ENCODE measurements at places on chromosomes 7 and 10. TPM values are rescaled to one million over a fixed set of nuclear protein-coding genes. Genes with fewer than 3 reads are reported as not detected.

DNA sequence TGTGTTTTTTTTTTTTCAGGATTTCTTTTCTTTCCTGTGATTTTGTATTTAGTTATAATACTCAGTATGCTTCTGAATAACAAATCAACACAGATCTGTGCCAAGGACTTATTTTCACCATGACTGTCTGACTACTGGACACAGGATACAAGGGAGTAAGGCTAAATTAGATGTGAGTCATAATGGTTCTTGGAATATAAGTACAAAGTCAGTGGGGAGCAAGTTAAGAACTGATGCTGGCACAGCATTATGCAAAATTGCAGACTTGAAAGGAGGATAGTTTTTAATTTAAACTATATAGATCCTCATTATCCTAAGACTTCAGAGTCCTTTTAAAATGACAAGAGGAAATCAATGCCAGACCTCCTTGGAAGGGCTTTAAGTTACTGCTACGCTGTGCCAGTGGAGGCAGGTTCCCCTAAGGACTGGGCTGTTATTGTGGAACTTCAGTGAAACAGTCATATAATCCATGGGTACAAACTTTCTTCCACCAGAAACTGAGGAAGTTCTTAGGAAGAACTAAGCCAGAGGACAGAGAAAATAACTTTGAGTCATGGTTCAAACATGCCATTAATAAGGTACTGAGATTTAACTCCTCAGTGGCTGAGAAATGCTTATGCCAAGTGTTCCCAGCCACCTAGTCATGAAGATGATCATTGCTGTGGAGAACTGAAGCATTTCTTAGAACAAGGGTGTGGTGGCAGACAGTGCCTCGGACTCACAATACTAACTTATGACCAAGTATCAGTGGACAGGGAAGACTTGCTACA, 531.2 kb downstream of the HTR7 start:
- H3K4me3 ChIP-seq: no peak overlapping the region
- no peaks in the 10 kb centered on the region for H3K36me3 ChIP-seq
- H3K27me3 ChIP-seq: no peaks in the 10 kb centered on the region
- no peaks in the 10 kb centered on the region for H3K4me1 ChIP-seq
- DNase-seq: no peak

DNA sequence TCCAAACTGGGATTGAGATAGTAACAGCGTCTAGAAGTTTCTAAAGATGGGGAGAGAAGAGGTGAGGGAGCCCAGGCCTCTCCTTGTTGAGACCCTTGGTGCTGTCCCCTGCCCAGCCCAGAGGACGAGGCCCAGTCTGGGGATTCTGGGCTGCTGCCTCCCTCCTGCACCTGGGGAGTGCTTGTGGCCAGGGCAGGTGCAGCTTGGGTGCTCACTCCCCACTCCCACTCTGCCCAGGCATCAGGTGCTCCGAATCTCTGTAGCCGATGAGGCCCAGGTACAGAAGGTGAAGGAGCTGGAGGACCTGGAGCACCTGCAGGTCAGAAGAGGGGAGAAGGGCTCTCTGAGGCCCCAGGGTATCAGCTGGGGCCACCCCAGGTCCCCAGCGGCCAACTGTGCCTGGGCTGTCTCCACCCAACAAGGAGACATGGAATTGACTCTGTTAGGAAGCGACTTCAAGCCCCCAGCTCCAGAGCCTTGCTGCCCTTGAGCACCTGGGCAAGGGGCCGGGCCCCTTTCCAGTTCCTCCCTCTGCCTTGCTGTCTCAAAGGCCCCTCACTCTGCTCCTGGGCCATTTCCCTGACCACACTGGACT, 664 bp downstream of the CPA1 start:
- H3K4me3 ChIP-seq: no peak overlapping the region
- H3K4me1 ChIP-seq: no peaks in the 10 kb centered on the region
- DNase-seq: no peak

WNT8B gene
- 0.91 TPM for total RNA-seq

DNA sequence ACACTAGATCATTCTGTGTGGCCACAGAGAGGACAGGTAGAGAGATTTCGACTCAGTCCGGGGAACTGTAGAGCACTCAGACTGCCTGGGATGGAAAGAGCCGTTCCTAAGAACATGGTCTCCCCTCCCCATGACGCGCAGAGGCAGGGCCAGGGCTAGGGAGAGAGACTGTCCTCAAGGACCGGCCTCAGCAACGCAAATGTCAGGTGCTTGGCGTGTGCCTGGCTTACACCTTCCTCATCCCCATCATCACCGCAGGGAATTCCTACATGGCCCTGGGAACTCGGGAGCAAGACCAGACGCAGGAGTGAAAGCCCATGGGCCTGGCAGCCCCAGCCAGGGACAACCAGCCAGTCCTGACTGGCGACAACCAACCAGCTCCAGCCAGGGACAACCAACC, 55.6 kb downstream of the PROSER2 start:
- H3K4me1 ChIP-seq: peaks cover 18% of the 10 kb centered on the region
- DNase-seq: no peak
- H3K4me3 ChIP-seq: no peak overlapping the region
- H3K36me3 ChIP-seq: no peaks in the 10 kb centered on the region

- H3K36me3 ChIP-seq: peaks cover 6% of the 10 kb centered on the region
- no peaks in the 10 kb centered on the region for H3K27me3 ChIP-seq
- no peak for DNase-seq
- peaks cover 6% of the 10 kb centered on the region for H3K4me1 ChIP-seq
These were observed 260.1 kb upstream of the LRRN3 start for GRCh38 chr7:110830778-110831177.

TRIM50 gene
- total RNA-seq: not detected

AGAP4 gene
- 25.0 TPM for total RNA-seq

DNA sequence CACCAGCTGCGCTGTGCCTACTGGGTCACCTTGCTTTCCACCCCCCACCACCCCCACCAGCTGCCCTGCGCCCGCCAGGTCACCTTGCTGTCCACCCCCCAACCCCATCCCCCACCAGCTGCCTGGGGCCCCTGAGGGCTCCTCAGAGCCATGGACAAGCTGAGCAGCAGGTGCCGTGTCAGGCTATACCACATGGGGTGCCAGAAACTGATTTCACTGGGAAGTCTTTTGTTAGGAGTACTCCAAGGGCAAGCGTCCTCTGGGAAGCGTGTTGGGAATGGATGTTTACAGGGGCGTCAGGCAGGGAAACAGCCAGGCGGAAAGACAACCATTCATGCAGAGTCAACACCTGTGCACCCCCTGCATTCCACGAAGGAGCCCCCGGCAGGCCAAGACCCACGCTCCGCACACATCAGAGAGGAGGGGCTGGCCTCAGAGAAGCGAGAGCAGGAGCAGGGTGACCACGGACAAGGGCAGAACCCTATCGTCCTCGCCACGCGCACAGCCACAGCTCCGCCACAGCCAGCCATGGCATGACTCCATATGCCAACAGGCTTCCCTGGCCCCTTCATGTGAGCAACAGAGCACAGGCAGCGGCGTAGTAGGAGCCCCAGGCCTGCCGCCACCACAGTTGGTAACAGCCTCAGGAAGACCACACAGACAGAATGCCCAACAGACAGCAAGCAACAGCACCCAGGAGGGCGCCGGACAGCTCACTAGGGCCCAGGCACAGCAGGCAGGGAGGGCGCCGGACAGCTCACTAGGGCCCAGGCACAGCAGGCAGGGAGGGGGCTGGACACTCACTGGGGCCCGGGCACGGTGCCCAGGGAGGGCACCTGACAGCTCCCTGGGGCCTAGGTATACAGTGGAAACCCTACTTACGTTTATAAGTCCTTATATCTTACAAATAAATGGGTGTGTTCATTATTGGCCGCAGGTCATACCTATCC, 180.8 kb downstream of the MAD1L1 start:
- H3K4me1 ChIP-seq: peaks cover 5% of the 10 kb centered on the region
- no peak overlapping the region for H3K4me3 ChIP-seq
- DNase-seq: no peak
- H3K27ac ChIP-seq: no peak overlapping the region
- no peaks in the 10 kb centered on the region for H3K27me3 ChIP-seq

TFPI2 gene
- not detected for total RNA-seq

NRG3 gene
- not detected for total RNA-seq

DNA sequence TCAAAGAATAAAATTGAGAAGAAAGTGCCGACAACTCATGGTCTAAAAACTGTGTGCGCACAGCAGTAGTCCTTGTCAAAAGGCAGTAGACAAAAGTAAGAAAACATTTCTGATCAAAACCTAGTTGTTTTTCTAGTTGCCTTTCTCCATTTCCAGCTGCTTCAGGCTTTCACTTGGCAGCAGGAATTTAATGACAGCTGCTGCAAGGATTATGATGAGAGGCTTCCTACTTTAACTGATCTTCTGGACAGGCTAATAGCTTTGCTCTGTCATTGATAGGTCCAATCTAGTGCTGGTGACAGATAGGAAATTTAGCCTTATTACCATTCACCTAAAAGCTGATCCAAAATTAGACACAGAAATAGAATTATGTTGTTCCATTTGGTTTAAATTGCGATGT, 110.7 kb upstream of the SEMA3C start:
- H3K36me3 ChIP-seq: no peaks in the 10 kb centered on the region
- H3K27ac ChIP-seq: no peak overlapping the region
- H3K4me3 ChIP-seq: no peak overlapping the region
- H3K4me1 ChIP-seq: no peaks in the 10 kb centered on the region
- no peak for DNase-seq

PLAC9 gene
- total RNA-seq: not detected

TEX47 gene
- not detected for total RNA-seq

GRCh38 chr7:45617166-45617565, 43.0 kb downstream of the ADCY1 start:
- no peaks in the 10 kb centered on the region for H3K4me1 ChIP-seq
- H3K36me3 ChIP-seq: no peaks in the 10 kb centered on the region
- H3K27ac ChIP-seq: no peak overlapping the region
- no peak overlapping the region for H3K4me3 ChIP-seq
- DNase-seq: no peak

GPR15LG gene
- not detected for total RNA-seq

ABCC2 gene
- total RNA-seq: 2.5 TPM

- no peaks in the 10 kb centered on the region for H3K36me3 ChIP-seq
- peaks cover 19% of the 10 kb centered on the region for H3K27me3 ChIP-seq
- DNase-seq: no peak
- H3K4me1 ChIP-seq: peaks cover 4% of the 10 kb centered on the region
- H3K27ac ChIP-seq: no peak overlapping the region
These were observed 352.7 kb downstream of the CXCL12 start for GRCh38 chr10:44032216-44032615.

DNA sequence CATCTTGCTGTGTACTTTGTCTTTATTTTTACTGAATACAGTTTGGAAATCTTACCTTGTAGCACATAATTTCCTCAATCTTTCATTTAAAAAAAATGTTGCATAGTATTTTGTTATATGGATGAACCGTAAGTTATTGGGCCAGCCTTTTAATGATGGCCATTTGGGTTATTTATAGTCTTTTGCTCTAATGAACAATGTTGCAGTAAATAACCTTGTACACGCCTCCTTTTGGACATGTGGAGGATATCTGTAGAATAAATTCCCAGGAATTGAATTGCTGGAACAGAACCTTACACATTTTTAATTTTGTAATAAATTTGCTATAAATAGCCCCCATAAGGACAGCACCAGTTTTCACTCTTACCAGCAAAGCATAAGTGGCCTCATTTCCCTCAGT, 12.7 kb upstream of the PRF1 start:
- peaks cover 5% of the 10 kb centered on the region for H3K36me3 ChIP-seq
- no peak overlapping the region for H3K4me3 ChIP-seq

DNA sequence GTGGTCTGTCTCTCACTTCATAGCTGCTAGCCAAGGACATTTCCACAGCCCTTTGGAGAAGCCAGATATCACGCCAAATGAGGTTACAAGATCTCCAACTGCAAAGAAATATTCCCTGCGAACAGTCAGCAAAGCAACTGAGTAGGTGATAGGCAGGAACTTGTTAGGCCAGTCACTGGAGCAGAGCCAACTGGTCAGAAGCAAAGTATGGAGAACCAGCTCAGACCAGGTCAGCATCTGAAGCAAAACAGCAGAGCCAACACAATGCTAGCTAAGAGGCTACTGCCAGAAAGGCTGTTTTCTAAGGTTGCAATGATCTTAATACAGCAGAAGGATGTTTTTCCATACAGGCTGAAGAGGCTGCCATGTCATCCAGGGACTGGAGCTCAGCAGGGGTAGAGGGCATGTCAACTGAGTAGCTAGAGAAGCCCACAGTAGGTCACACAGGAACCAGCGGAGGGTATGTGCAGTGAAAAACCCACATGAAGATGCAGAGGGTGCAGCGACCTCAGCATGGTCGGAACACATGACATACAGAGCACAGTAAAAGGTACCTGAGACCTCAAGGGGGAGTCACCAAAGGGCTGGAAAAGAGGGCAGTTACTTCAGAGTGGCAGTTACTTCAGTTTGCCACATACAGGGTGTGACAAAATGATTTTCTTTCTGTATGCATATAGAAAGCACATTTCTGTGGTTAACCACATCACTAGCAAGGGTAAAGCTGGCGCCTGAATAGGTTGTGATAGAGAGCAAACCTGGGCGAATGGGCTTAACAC, 8.9 kb downstream of the SEC31B start:
- DNase-seq: peak; percentile 74
- peak overlapping the region; percentile 87 for H3K4me3 ChIP-seq
- peaks cover 47% of the 10 kb centered on the region for H3K36me3 ChIP-seq
- peaks cover 72% of the 10 kb centered on the region for H3K4me1 ChIP-seq
- H3K27ac ChIP-seq: peak overlapping the region; percentile 97

DNA sequence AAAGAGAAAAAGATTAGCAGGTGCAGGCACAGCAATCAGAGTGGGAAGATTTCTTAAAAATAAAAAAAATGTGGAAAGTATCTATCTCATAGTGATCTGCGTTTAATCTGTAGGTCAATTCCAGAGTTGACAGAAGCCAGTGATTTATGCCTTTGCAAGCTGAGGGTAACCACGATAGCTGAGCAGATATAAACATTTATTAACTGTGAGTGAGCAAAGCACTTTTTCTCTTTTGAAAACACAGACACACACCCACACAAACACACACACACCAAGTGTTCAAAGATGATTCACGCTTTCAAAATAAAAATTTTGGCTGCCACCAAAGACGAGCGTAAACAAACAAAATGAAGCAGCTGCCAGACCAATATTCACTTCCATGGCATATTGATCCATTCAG, 243.2 kb upstream of the SLC26A5 start:
- H3K4me1 ChIP-seq: no peaks in the 10 kb centered on the region
- H3K27me3 ChIP-seq: no peaks in the 10 kb centered on the region
- no peaks in the 10 kb centered on the region for H3K36me3 ChIP-seq
- DNase-seq: no peak
- H3K27ac ChIP-seq: no peak overlapping the region
- no peak overlapping the region for H3K4me3 ChIP-seq
